ENCODE measurements at places on chromosomes 3 and 15.

- no peak for DNase-seq
Observed at GRCh38 chr3:72418244-72418643, 430.0 kb downstream of the SHQ1 start.

GRCh38 chr3:45496555-45496954 lies 98.0 kb upstream of the LIMD1 start:
- no peak for DNase-seq

GRCh38 chr3:146322216-146322817 lies 71.4 kb upstream of the PLSCR4 start:
- DNase-seq: no peak

DNA sequence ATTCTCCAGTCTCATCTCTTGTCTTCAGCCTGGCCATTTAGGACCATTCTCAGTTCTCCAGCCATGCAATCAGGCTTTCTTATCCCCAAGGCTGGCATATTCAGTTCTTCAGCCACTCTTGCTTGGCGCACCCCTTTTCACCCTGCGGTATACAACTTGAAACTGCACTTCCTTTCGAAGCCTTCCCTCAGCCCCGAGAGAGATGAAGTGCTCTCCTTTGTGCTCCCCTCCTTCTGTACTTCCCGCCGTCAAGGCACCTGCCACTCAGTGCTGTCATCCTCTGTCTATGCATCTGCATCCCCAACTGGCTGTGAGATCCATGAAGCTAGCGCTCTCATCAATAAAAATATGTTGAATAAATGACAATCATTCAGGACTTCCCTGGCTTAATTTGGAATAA lies 45.7 kb downstream of the MORC1 start:
- no peak for DNase-seq

- no peak for DNase-seq
Observed at GRCh38 chr3:157311633-157312375, 124.8 kb upstream of the PTX3 start.

- no peak for DNase-seq
Observed at GRCh38 chr3:66304293-66304692, 83.5 kb downstream of the SLC25A26 start.

DNA sequence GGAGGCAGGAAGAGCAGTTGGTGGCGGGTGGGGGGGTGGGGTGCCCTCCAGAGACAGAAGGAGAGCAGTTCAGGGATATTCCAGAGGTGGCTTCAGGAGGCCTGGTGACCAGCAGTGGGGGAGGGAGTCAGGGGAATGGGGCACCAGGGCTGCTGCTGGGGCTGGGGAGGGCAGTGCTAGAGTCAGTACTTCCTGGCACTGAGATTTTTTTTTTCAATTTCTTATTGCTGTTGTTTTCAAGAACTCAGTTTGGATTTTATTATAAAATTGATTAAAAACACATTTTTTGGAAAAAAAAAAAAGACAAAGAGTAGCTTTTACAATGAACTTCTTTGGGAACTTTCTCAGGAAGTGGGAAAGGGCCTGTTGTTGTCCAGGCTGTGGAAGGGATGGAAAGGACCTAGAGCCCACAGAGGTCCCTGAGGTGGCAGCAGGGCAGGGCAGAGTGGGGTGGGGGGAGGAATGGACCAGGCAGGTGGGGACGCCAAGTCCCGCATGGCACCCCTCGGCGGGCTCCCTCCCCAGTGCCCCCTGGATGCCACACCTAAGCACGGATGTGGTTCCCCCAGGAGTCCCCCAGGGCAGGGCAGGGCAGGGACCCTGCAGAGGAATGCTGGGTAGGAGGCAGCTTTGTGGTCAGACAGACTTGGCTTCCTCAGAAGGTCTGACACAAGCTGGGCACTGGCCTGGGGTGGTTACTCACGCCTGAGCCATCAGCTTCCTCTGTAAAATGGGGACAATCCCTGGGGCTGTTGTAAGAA lies 8.5 kb upstream of the ANPEP start:
- DNase-seq: no peak

DNA sequence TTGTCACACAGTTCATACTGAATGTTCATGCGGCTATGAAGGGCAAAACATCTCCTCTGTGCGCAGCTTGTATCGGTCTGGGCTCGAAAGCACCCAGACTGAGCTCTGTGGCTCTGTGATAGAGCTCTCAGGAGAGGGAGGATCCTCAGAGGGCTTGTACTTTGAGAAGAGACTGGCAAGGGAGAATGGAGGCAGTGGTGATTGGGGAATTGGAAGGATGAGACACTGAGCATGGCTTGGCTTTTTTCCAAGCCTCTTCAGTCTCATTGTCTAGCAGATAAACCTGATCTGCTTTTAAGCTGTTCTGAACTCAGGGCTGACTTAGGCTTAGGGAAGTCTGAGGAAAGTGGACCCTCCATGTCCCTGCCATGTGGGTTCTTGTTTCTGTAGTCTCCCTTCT lies 43.0 kb downstream of the RAD54L2 start:
- DNase-seq: no peak

DNA sequence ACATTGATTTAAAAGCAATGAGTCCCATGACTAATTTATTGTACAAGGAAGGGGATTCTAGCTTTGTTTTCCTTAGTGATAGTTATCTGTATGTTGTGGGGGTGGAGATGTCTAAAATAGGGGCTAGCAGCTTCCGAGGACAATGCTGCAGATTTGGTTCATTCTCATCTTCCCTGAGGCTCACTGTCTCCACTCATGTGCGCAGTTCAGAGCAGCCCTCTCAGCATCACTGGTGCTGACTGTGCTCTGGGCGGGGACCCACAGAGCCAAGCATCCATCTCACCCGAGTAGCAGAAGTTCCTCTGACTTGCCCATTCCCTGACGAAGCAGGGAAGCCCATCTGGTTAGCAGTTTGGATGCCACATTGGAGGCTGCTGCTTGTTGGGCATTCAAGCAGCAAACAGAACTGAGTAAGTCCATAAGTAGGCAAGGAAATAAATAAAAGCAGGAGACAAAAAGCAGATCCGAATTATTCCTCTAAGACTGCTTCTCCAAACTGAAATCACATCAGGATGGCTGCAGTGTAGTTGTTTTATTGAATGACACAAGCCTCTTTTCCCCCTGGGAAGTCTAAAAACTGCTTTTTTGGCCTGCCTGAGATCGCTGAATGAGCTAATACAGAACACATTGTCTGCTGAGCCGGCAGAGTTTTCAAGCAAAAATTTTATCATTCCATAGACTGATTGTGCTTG lies 27.5 kb downstream of the RARB start:
- DNase-seq: no peak

DNA sequence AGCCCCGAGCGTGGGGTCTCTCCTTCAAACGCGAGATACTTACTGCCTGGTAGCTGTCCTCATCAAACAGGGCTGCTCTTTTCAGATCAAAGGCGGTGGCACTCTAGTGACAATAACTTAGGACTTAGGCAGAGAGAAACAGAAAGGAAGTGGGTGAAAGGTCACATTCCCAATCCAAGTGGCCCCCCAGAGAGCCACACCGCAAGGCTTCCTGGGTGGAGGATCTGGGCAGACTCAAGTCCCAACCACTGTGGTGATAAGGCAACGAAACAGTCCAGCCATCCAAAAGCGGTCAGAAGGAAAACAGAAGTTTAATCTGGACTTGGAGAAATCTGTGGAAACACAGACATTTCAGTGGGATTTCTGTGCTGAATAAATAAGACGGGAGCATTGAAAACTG lies 227.2 kb downstream of the ADAMTS17 start:
- no peak for DNase-seq

GRCh38 chr3:197027896-197028727 lies 1.5 kb downstream of the MELTF start:
- DNase-seq: no peak

- DNase-seq: no peak
Observed at GRCh38 chr15:67805666-67806516, 19.4 kb upstream of the SKOR1 start.

- no peak for DNase-seq
Observed at GRCh38 chr3:101861212-101861788, 12.0 kb downstream of the NFKBIZ start.

DNA sequence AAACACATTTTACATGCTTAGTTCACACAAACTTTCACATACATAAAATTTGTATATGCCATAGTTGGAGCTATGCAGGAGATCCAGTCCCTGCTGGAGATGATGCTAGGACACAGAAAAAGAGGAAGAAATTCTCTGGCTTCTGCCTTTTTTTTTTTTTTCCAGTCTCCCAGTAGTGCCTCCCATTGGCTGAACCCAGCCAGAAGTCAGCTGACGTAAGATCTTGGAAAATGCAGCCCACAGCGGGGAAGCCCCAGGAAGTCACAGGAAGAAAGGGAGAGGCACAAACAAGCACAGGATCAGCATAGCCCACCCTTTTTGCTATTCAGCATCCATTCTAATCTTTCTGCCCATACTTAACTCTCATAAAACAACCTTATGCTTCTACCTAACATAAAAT lies 38.5 kb downstream of the SCN11A start:
- no peak for DNase-seq

DNA sequence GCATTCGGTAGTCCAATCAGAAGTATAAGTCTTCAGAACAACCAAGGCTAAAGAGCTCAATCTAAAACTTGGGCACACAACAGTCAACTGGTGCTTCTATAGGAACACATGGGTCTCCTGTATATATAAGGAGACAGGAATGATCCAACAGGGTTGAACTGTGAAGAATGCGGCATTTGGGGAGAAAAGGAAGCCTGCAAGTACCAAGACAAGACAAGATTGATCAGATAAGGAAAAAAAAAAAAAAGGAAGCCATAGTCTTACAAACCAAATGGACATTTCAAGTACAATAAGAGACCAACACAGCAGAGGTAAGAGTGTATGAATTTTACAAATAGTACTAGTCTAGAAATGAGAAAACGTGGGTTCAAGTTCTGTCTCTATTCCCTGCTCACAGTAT lies 6.5 kb downstream of the CPEB1 start:
- DNase-seq: no peak

GRCh38 chr3:64559588-64559987 lies 128.2 kb downstream of the ADAMTS9 start:
- no peak for DNase-seq

DNA sequence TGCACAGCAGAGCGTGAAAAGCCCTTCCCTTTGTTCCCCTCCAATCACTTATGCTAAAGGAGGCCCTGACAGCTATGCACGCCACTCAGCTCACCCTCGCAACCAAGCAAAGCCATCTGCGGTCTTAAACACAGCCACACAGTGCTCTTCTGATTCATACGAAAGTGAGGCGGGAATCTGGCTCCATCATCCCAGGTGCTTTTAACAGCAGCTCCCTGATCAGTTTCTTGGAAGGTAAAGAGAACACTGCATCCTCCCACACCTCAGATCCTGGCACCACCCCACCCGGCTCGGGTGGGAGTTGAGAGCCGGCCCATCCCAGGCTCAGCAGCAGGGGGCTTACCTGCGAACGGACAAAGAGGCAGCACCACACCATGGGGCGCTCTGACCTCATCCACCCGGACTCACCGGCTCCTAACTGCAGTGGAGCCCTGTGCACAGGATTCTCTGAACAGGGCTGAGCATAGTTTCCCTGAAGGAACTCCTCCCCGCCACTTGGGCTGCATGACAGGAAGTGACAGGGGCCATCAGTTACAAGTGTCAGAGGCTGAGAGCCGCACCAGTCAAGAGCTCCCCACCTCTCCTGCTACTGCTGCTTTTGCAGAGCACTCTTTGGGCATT lies 114.3 kb upstream of the ARHGEF3 start:
- DNase-seq: peak; percentile 43

DNA sequence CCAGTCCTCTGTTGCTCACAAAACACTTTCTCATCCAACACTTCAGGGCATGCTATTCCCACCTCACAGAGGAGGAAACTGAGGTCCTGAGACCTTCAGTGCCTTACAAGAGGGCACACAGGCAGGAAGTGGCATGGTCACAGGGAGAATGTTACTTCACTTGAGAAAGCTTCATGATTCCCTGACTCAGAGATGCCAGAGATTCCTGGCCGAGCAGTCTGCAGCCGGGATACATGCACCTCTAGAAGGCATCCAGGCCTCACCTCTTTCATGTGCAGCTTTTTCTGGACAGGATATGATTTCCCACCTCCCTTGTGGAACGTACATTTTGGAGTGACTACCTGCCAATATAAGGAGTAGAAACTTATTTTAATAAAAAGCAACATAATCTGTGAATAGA lies 2.8 kb upstream of the SST start:
- no peak for DNase-seq

- DNase-seq: no peak
Observed at GRCh38 chr3:130895690-130896488, 2.0 kb downstream of the ATP2C1 start.

DNA sequence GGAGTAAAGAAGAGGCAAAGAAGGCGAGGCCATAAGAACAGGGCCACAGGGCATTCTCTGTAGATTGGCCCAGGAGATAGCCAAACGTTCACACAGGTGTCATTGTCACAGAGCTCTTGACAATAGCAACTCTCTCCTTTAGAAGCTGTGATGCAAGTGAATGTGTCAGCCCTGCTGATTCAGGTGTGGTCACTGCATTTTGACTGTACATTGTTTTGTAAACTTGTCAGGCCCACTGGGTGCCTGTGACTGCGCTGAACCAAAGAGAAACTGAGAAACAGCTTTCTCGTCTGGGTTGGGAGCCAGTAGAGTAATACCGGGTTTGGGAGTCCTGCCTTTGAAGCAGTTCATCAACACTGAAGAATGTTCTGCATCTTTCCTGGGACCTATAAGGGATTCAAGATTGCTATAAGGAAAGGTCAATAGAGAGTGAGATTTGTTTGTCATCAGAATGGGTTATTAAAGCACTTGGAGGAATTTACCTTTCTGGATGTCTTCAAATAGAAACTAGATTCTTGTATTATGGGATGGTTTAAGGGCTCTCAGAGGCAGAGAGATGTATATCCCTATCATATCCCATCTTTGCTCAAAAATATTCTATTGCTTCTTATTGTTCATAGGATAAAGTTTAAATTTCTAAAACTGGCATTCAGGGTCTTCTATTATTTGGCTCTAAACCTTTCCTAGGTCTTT lies 45.4 kb downstream of the TMEM45A start:
- no peak for DNase-seq

- DNase-seq: no peak
Observed at GRCh38 chr3:355622-356021, 159.1 kb downstream of the CHL1 start.

- DNase-seq: no peak
Observed at GRCh38 chr15:58608711-58609110, 140.8 kb downstream of the ADAM10 start.

- DNase-seq: no peak
Observed at GRCh38 chr3:98600412-98601095, 7.1 kb upstream of the CPOX start.

- DNase-seq: no peak
Observed at GRCh38 chr15:81273855-81274254, 50.1 kb downstream of the STARD5 start.

- DNase-seq: no peak
Observed at GRCh38 chr15:69722924-69723323, 270.3 kb downstream of the RPLP1 start.

- no peak for DNase-seq
Observed at GRCh38 chr3:58038675-58039292, 30.6 kb downstream of the FLNB start.

DNA sequence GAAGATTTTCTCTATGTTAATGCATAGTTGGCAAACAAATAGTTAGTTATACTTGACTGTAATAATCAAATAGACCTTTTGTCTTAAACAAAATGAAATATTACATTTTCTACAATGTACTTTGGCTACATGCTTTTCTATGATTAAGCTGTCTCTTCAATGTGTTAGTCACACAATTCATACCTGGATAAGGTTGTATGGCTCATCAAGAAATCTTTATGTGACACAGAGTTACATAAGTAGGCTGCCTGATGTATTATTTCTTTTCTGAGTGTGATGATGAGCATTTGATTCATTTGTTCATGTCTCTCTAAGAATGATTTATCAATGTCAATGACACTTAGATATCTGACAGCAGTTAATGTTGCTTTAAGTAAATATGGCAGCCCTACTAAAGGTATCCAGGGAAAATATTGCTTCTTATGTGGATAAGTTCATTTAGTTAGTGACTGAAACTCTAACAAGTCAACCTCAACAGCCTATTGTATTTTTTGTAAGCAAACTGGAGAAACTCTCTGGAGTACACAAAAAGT lies 157.4 kb upstream of the SOX2 start:
- no peak for DNase-seq

Data from activated T-helper 1 cell treated with anti-CD3 and anti-CD28 coated beads, Interleukin-2, amount 50 U/mL, for 16 hours (primary cell).